SK-N-SH (cell line): ENCODE measurements at places on chromosomes 3 and 15. TPM values are rescaled to one million over a fixed set of nuclear protein-coding genes. Genes with fewer than 3 reads are reported as not detected.

DNA sequence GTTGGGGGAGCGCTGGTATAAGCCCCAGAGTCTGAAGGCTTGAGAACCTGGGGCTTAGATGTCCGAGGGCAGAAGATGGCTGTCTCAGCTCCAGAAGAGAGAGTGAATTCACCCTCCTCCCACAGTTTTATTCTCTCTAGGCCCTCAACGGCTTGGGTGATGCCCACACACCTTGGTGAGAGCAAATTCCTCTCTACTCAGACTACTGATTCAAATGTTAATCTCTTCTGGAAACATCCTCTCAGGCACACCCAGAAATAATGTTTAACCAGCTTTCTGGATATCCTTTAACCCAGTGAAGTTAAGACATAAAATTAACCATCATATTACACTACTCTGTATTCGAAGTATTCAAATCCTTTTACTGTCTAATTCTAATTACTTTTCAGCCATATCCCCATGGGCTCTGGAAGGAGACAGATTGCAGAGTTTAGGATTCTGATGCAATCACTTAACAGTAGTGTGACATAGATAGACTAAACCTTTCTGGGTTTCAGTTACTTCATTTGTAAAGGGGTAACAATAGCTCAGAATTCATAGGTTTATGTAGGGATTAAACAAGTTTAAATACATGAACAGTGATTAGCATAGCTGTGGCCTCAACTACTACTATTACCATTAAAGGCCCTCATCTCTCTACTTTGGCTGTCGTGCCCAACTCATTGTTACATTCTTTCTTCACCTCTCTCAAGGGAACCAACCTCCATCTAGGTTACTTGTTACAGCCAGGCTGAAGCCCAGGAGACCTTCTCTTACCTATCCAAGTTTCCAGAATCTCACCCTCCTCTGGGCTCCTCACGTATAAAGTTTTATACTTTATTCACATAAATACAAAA lies 25.7 kb upstream of the ANO10 start:
- no peak for DNase-seq
- H3K36me3 ChIP-seq: no peaks in the 10 kb centered on the region
- no peaks in the 10 kb centered on the region for H3K27me3 ChIP-seq
- no peak overlapping the region for H3K27ac ChIP-seq
- H3K4me3 ChIP-seq: no peak overlapping the region
- no peaks in the 10 kb centered on the region for H3K4me1 ChIP-seq

DNA sequence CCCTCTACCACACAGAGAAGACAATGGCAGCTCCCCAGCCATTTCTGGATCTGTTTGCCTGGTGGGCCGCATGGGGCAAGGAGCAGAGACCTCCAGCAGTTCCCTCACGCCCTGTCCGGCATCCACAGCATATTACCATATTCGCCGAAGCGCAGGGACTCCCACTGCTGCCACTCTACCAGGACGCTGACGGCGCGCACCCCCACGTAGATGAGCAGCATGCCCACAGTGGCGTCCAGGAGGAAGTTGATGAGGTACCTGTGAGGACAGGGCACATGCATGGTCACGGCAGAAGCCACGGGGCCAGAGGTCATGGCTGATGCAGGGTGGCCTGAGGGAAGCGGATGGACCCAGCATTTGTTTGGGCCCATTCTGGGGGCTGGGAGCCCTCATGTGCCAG lies 14.8 kb upstream of the MUSTN1 start:
- H3K27me3 ChIP-seq: no peaks in the 10 kb centered on the region
- peaks cover 3% of the 10 kb centered on the region; the same call in 1 of the 2 replicates for H3K4me1 ChIP-seq
- no peak overlapping the region for H3K4me3 ChIP-seq
- no peak overlapping the region for H3K27ac ChIP-seq
- H3K36me3 ChIP-seq: no peaks in the 10 kb centered on the region

DNA sequence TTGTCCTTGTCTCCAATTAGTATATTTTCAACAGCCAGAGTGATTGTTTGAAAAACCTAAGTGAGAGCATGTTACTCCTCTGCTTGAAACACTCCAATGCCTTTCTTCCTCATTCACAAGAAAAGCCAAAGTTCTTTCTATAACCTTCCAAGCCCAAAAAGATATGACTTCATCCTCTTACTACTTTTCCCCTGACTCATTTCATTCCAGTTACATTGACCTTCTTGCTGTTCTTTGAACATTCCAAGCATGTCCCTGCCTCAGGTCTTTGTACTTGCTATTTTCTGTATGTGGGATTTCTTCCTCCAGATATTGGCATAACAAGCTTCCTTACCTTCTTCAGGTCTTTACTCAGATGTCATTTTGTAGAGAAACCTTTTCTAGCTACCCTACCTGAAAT lies 28.3 kb downstream of the EHHADH start:
- no peak overlapping the region for H3K4me3 ChIP-seq
- peaks cover 2% of the 10 kb centered on the region; the same call in 1 of the 2 replicates for H3K36me3 ChIP-seq
- H3K4me1 ChIP-seq: no peaks in the 10 kb centered on the region
- no peaks in the 10 kb centered on the region for H3K27me3 ChIP-seq
- no peak for DNase-seq
- no peak overlapping the region for H3K27ac ChIP-seq

GRCh38 chr3:53236112-53236841 lies 19.5 kb downstream of the TKT start:
- peak overlapping the region; percentile 80 for H3K27ac ChIP-seq
- H3K4me3 ChIP-seq: no peak overlapping the region
- peaks cover 31% of the 10 kb centered on the region for H3K4me1 ChIP-seq
- H3K27me3 ChIP-seq: no peaks in the 10 kb centered on the region
- H3K36me3 ChIP-seq: peaks cover 75% of the 10 kb centered on the region; the same call in 1 of the 2 replicates

- H3K4me3 ChIP-seq: no peak overlapping the region
- DNase-seq: peak; percentile 67
- H3K27me3 ChIP-seq: no peaks in the 10 kb centered on the region
- H3K27ac ChIP-seq: no peak overlapping the region
Measured at GRCh38 chr15:62326460-62327011, 161.5 kb upstream of the C2CD4B start.

GRCh38 chr15:31338879-31339557 lies 12.4 kb downstream of the KLF13 start:
- no peaks in the 10 kb centered on the region for H3K36me3 ChIP-seq
- peak; percentile 64 for DNase-seq
- peaks cover 81% of the 10 kb centered on the region; the same call in 1 of the 2 replicates for H3K4me1 ChIP-seq

Gene SEC22C
- polyA plus RNA-seq: 28.5 and 31.9 TPM in 2 replicates

Gene ZBED2
- polyA plus RNA-seq: 0.76 and 1.3 TPM in 2 replicates
